ENCODE measurements at places on chromosomes 12 and 14.

DNA sequence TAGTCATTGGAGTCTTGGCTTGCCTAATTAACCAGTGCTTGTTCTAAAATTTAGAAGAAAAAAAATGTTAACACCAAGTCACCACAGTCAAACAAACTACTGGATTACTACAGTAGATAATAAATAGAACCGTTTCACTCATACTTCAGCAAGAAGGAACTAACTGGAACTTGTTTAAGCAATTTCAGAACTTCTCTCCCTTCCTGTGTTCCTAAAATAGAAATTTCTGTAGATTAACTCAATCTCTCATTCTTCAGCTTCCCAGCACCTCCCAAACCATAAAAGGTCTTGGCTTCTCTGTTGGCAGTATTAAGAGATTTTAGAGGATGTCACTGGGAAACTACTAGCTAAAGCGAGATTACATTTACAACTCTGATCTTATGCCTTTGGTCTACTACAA is 18.6 kb downstream of the GNS start:
- DNase-seq, result no peak
- H3K27ac ChIP-seq, result no peak overlapping the region
- H3K4me3 ChIP-seq, result no peak overlapping the region
- no peaks in the 10 kb centered on the region for H3K27me3 ChIP-seq

- H3K4me1 ChIP-seq, result no peaks in the 10 kb centered on the region
- H3K36me3 ChIP-seq, result no peaks in the 10 kb centered on the region
- no peak overlapping the region for H3K27ac ChIP-seq
- H3K27me3 ChIP-seq, result no peaks in the 10 kb centered on the region
Measured at GRCh38 chr14:42011221-42011620, 404.5 kb downstream of the LRFN5 start.

DNA sequence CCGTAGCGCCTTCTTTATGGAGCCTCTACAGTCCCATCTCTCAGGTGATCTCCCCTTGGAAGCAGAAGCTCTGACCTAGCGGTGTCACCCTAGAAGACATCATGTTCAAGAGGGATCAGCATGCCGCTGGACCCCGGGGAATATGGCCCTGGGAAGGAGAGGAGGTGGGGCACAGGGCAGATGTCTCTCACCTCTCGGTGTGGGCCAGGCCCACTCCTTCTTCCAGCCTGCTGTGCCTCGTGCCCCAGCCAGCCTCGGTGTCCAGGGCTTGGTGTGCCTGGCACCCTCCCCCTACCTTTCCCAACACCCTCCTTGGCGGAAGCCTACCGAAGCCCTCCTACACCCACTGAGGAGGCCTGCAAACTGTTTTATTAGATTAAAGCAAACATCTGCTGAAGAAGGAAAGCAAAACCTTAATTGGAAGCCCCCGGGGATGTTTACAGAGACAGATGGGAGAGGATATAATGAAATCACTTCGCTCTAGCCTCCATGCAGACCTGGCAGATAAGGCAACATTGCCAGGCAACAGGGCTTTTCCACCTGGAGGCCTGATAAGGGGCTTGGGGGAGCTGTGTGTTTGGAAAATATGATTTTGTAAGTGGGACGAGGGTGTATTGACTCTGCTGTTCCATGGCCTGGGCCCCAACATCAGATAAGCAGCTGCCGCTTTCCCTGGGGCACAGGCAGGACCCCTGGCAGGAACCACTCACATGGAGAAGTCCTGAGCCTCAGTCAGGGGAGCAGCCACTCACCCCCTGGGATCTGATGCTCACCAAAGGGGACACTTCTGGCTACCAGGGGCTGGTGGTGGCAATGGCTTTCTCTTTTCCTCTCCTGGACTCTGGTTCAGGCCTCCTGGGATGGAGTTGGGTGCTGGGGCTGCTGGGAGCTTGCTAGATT is 5.7 kb upstream of the CHGA start:
- peaks cover 14% of the 10 kb centered on the region for H3K27me3 ChIP-seq
- no peaks in the 10 kb centered on the region for H3K36me3 ChIP-seq
- no peak for DNase-seq

GRCh38 chr12:12810553-12811021 is 2.6 kb upstream of the DDX47 start:
- no peaks in the 10 kb centered on the region for H3K27me3 ChIP-seq
- H3K4me1 ChIP-seq, result peaks cover 35% of the 10 kb centered on the region
- DNase-seq, result no peak
- no peak overlapping the region for H3K4me3 ChIP-seq
- no peak overlapping the region for H3K27ac ChIP-seq

Data from GM23248 (cell line).